ENCODE measurements at places on chromosomes 6 and 20.

GRCh38 chr6:103672169-103672568 is 1187.5 kb downstream of the HACE1 start:
- DNase-seq: no peak

DNA sequence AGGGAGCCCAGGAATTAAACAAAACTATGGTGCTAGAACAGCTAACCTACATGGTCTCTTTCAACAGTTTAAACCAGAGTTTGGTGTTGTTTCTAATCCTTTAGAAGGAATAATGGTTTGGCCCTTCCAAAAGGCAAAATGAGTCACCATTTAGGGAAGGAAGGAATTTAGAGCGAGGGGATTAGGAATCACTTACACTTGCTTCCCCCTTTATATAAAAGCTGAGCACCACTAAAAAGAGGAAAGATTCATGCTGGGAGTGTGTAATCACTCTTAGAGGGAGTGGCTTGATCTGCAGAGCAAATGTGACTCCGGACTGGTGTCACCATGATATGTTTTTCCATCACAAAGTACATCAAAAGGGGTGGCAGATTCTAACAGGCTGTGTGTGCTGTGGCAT is 63.6 kb downstream of the F13A1 start:
- DNase-seq: no peak

GRCh38 chr6:7432391-7433120 is 42.9 kb downstream of the RIOK1 start:
- DNase-seq: no peak

- DNase-seq: no peak
Measured at GRCh38 chr6:84016029-84016428, 17.5 kb upstream of the MRAP2 start.

Measured in activated naive CD4-positive, alpha-beta T cell (primary cell).